ENCODE measurements at places on chromosomes 3 and 15.

DNA sequence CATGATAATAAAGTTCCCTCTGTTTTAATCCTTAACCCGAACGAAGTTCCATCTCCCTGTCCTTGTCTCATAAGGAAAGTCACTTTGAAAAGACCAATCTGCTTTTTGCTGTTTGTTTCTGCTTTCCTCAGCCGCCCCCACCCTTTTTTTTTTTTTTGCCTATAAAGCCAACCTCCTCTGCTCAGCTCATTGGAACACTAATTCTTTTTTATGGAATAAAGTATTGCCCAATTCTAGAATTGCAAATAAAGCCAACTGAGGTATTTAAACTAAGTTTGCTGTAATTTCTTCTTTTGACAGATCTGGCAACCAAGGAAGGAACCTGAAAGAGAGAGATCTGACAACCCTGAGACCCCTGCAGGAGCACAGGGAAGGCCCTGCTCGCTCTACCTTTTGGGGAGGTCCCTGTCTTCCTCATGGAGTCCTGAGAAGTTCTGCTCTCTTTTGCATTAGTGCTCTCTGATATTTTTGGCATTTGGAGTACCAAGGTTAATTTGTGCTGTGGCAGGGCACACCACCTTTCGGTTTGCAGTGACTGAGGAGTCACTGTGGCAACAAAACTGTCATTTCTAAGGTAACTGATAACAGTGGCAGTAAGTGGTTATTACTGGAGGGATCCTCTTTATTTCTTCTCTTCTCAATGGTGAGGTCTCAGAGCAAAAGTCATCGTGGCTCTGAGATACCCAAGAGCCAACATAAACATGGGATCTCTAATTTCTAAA, 35.2 kb upstream of the TRPM1 start:
- DNase-seq: no peak

DNA sequence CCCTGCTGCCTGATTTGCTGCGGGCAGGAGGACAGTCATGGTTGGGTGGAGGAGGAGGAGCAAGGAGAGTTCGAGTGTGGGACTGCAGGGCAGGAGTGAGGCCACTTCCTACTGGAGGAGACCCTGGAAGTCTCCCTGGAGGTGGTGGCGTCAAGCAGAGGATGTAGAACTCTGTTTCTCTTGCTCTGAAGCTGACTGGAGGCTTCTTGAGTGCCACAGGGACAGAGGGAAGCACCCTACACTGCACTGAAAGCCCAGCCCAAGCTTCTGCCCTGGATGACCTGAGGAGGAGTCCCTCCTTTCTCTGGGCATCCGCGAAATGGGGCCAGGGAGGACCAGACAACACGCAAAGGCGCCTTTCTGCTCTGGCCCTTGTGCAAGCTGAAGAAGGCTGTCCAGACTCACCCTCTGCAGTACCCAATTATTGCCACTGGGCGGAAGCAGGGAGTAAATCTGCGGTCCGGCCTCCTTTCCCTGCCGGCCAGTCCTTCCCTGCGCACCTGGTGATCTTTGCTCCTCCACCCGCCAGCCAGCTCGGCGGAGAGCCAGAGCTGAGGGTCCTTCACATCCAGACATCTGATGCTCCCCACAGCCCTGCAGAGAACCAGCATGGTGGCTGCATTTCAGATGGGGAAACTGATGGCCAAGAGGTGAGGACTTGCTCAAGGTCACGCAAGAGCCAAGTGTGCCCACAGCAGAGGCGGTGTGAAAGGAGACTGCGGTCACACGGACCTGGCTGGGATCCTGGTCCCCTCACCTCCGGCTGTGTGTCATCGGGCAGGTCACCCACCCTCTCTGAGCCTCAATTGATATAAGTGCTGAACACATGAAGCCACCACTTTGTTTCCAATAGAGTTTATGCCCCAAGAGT, 207.1 kb downstream of the TBC1D2B start:
- no peak for DNase-seq

GRCh38 chr15:23877502-23878412, 190.7 kb upstream of the NDN start:
- DNase-seq: peak; percentile 25

DNA sequence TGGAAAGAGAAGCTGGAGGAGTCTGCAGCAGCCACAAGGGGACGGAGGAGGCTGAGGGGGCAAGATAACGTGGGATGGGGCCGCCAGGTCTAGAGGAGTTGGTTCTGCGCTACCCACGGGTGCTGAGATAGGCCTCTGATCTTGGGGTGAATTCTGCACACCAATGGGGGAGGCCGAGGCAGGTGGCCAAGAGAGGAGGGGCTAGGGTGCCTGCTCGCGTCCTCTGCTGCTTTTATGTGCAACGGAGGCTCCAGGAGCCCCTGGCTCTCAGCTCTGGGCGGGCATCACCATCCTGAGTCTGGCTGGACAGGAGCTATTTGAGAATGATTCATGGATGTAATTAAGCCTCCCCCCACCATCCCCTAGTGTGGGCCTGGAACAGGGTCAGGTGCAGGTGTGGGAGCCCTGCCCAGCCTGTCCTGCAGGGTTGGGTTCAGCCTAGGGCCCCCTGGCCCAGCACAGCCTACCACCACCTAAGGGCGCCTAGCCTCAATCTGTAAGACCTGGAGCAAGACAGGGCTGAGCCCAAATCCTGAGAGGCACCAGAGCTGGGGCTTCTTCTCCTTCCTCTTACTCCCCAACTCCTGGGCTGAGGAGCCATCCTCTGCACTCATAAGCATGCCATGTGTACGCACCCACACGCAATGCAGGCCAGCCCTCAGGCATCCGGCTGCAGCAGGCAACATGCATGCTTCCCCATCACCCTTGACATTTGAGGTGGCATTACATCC, 32.3 kb upstream of the SEMA3F start:
- no peak for DNase-seq

- DNase-seq: no peak
Observed at GRCh38 chr3:3531476-3531875, 267.8 kb upstream of the LRRN1 start.

GRCh38 chr3:140187028-140187427, 252.0 kb downstream of the CLSTN2 start:
- DNase-seq: no peak

Measured in NCI-H1436 treated with DMSO at 0.1 percent for 48 hours (cell line).